CD4-positive, alpha-beta T cell treated with Interleukin-17A for 4 hours (primary cell): ENCODE measurements at places on chromosomes 2 and 18.

DNA sequence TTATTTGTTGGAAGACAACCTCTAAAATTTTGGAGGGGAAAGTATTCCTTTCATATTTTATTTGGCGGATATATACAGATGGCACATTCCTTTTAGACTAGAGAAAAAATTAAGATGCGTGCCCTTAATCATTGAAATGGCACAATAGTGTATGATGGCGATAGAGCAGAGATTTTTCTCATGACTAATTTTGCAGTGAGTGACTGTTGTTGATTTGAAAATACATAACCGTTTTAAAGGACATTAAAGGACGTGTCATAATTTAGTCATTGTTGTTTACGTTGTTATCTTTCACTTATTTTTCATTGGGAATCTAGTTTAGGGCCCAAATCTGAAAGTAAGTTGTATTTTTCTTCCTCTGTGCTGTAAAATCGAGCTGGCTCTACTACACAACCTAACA lies 61.7 kb downstream of the CERS6 start:
- no peak for DNase-seq

DNA sequence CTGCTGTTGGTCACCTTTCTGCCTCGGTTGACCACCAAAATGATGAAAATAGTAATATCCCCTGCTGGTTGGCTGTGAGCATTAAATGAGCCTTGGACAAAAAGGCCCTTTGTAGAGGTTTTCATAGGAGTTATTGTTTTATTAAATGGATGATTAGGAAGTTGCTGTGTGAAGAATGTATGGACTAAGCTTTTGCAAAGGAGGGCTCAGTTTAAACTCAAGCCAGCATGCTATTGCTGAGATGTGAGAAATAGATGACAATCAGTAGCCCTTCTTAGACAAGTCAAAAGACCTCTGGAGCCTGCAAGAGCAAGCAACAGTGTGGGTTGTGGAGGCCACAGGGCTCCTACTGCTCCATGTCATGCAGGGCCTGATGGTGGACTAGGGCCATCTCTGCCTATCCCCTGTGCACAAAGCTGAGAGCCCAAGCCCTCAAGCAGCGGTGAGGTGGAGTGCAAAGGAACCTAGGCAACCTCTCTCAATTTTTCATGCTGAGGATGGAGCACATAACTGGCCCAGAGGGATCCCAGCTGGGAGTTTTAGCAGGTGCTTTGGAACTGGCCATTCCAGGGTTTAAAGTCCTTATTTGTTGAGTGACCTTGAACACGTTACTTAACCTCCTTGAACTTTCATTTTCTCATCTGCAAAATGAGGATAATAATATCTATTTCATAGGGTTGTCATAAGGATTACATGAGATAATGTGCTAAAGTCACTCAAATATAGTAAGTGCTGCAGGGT lies 37.1 kb downstream of the FOSL2 start:
- no peak for DNase-seq

- no peak for DNase-seq
Measured at GRCh38 chr2:105504459-105504858, 105.6 kb upstream of the FHL2 start.

DNA sequence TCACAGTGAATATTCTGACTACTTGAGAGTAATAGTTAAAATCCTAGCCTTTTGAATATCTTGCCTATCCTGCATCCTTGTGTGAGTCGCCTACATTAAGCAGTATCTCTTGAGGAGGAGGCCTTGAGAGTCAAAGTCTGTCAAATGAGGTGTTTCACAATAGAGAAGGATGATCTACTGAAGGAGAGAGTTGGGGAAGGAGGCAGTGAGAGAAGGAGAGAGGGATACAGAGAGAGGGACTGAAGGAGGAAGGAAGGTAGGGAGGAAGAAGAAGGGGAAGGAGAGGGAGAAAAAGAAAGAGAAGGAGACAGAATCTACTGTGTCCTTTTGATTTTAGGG lies 123.6 kb upstream of the CYP26B1 start:
- DNase-seq: no peak

- no peak for DNase-seq
Measured at GRCh38 chr2:128374001-128374710, 55.5 kb upstream of the HS6ST1 start.

DNA sequence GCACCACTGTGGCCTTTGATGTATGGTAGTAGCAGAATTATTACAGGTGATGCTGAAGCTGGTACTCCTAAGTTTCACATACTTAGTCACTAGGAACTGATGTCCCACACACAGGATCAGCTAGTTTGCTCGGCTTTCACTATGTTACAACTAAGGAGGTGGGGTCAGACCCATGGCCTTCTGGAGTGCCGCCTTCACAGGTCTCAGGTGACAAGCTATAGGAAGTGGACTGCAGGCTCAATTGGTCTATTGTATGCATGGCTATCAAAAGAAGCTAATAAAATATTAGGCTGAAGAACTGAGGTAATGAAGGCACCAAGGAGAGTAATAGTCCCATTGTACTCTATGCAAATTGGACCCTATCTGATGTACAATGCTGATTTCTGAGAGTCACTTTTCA lies 170.6 kb downstream of the DLGAP1 start:
- DNase-seq: no peak

- DNase-seq: no peak
Measured at GRCh38 chr2:128516938-128517337, 198.3 kb upstream of the HS6ST1 start.
